ENCODE measurements at places on chromosomes 1 and 21.

GRCh38 chr1:164836614-164837018, 277.6 kb downstream of the PBX1 start:
- no peak for DNase-seq

DNA sequence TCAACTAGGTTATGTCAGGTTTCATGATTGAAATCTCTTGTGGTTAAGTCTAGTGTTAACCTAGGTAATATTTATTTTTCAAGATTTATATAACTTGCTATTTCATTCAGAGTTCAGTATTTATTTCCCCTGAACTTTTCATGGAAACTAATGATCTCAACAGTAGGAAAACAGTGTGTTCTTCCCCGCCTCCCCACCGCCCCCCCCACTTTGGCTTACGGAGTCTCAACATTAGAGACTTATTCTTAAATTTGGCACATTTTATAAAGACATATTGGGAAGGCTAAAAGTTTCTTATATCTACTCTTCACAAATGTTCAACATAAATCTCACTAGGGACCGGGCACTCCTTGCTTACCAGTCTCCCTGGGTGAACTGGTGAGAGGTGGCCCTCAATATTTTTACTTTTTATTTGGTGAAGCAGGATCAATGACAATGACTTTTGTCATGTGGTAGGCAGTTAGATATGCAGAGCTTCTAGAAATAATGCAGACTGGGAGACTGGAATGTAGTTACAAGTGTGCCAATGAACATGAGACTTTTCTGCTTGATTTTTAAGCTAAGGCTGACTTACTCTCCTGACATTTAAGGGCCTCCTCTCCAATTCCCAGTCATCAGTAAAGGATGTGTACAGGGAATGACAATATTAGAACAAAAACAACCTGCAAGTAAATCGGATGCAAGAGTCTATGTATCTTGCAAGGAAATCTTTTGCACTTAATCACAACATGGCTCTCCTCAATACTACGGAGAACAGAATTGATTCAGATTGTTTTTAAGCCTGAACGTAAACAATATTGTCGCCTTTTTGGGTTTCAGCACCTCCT, 1.7 kb upstream of the MAN1A2 start:
- DNase-seq = no peak

GRCh38 chr1:49111931-49112330, 335.2 kb upstream of the BEND5 start:
- no peak for DNase-seq

GRCh38 chr1:91338501-91338900, 66.1 kb downstream of the HFM1 start:
- no peak for DNase-seq

DNA sequence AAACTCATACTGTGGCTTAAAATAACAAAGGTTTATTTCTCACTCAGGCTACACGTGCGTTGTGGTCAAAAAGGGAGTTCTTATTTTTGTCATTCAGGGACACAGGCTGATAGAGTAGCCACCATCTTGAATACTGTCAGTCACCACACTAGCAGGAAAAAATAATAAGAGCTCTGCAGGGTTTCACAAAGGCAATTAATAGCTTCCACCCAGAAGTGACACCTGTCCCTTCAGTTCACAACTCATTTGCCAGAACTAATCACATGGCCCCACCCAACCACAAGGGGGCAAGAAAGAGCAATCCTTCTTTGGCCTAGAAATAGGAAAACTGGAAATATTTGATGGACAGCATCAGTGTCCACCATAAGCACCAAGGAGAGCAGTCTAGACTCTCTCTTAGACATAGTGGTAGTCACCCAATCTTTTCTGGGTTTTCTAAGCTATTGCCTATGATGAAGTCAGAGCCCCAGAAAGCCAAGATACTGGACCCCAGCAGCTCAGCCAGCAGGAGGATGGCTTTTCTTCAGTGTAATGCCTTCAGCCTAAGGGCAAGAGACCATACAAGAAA, 8.2 kb downstream of the HAPLN2 start:
- DNase-seq = no peak

GRCh38 chr1:156052862-156053767, 483 bp downstream of the UBQLN4 start:
- DNase-seq = peak; percentile 16

GRCh38 chr1:6414443-6414844, 5.3 kb downstream of the HES2 start:
- DNase-seq = no peak

DNA sequence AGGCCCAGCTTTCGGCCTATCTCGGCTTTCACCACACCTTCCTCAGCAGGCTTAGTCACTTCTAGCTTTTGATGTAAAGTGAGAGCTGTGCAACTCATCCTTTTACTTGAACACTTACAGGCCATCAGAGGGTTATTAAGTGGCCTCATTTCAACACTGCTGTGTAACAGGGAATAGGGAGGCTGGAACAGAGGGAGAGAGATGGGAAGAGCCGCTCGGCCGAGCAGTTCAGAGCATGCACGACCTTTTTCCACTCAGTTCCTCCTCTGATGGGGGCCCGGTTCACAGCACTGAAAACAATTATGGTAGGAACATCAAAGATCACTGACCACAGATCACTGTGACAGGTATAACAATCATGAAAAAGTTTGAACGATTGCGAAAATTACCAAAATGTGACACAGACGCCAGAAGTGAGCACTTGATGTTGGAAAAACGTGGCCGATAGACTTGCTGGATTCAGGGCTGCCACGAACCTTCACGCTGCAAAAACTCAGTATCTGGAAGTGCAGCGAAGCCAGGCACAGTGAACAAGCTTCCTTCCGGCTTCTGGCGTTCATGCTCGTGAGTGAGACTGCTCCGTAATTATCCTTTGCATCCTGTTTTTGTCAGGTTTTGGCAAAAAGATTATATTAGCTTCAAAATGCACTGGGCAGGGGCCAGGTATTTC, 28.6 kb downstream of the AGPAT3 start:
- DNase-seq = no peak

DNA sequence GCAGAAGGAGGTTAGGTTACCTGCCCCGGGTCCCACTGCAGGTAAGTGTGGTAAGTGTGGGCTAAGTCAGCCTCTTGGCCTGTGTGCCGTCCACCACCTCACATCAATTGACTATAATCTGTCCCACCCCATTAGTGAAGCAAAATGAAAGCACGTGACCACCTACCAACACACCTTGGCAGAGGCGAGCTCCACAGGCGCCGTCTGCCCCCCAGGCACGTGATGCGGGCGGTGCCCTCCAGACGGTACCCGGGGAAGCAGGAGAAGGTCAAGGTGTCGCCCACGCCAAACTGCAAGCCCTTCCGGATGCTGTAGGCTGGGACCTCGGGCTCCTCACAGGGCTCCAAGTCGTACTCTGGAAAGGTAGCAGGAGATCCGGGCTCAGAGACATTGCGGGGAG, 149.5 kb upstream of the HMGB4 start:
- no peak for DNase-seq

GRCh38 chr1:162629651-162630050, 2.6 kb upstream of the DDR2 start:
- no peak for DNase-seq

- DNase-seq = no peak
These were observed 178.1 kb downstream of the SLC45A1 start for GRCh38 chr1:8495928-8496401.

DNA sequence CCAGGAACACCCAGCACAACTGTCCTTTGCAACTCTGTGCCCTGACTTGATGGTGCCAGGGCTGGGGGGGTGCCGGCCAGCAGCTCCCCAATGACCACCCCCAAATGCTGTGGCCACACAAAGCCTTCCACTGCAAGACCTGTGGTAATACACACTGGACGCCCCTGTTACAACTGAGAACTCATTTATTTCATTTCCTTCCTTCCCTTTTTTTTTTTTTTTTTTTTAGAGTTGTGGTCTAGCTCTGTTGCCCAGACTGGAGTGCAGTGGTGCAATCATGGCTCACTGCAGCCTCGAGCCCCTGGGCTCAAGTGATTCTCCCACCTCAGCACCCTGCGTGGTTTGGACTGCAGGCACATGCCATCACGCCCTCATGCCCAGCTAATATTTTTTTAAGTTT, 25.2 kb downstream of the TP73 start:
- no peak for DNase-seq

- DNase-seq = no peak
These were observed 153.6 kb downstream of the OLFM3 start for GRCh38 chr1:101843160-101843559.

DNA sequence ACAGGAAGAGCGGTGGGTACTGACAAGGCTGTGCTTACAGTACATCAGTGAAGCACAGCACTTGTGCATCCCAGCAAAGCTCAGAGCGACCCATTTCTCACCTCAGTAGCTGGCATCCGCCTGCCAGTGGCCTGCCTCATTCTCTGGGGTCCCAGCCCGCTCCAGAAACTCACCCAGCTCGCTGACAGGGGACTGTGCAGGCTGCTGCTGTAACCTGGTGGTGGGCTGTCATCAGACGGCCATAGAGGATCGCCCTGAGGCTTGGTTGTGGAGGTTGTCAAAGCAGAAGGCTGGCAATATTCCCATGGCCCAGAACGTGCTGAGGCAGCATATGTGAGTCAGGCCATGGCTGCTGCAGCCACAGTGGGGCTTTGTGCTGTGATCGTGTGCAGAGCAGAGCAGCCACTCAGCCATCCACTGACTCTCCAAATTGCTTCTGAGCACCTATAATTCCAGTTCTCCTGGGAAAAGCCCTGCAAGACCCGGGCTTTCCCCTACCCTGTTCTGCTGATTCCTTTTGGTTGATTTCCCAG, 13.6 kb upstream of the GPR137B start:
- no peak for DNase-seq

DNA sequence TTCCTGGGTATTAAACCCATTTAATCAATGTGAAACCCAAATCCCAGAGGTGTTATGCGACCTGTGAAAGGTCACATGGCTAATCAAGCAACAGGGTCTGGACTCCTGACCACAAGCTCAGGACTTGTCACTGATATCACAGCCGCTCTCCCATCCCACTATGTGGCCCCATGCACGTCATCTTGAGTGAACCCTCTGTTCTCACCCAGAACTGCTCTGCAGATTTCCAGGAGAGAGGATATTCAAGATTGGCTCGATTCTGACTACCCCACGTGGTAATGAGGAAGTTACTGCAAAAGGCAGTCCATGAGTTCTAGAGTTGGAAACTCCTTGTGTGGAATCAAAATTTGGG, 173.5 kb upstream of the ETV3 start:
- no peak for DNase-seq

DNA sequence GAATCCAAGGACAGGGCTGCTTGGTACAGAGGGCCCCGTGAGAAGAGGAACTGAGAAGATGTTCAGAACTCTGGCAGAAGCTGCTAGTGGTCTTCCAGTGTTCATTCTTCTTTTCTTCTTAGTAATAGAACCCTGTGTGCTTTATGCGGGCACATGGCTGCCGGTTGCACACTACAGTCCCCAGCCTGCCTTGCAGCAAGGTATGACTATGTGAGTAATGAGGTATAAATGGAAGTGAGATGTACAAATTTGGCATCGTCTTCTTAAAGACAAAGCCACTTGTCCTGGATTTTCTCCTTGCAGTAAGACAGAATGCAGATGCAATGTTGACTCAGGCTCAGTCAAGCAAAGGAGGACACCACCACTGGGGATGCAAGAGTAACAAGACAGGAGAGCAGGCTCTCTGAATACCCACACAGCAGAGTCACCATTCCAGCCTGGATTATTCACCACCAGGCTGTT, 15.0 kb upstream of the ATP1B1 start:
- DNase-seq = no peak

DNA sequence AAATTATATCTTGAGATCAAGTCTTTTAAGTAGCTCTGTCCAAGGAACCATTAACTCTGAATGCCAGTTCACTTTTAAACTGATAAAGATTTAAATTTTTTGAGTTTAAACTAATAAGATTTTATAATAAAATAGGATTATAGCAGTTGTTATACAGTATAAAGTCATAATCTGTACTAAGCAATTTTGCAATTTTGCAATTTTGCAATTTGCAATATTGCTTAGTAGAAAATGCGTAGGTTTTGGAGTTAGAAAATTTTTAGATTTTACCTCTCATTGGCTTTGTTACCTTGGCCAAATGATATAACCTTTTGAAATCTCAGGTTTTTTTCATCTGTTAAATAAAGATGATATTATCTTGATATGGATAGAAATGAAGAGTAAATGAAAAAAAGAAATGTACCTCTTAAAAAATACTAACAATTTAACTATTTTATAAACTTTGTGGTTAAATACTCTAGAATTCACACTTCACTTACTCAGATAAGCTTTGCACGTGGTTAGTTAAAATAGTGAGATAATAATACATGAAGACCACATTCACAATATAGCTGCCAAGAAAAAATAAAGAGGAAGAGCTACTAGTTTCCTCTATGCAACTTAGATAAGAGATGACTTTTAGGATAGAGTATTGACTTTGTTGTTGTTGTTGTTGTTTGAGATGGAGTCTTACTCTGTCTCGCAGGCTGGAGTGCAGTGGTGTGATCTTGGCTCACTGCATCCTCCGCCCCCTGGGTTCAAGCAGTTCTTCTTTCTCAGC, 13.9 kb downstream of the CCDC18 start:
- DNase-seq = no peak

DNA sequence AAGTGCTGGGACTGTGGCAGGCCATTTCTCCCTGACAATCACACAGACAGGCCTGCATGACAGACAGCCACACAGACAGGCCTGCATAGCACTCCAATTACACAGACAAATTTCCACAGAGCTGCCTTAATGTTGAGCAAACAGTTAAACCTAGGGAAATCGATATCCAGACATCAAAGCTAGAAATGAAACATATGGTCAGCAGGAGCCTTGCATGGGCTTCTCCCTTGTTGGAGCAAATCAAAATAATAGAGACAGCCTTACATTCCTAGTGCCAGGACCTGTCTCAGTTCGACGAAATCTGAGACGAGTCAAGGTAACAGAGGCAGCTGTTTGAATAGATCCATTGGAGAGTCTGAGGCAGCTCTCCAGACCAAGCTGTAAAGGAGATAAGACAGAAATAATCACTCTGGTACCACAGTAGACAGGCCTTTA, 42.4 kb downstream of the OLFML3 start:
- DNase-seq = no peak

GRCh38 chr1:21378705-21379494, 61.0 kb upstream of the NBPF3 start:
- no peak for DNase-seq

DNA sequence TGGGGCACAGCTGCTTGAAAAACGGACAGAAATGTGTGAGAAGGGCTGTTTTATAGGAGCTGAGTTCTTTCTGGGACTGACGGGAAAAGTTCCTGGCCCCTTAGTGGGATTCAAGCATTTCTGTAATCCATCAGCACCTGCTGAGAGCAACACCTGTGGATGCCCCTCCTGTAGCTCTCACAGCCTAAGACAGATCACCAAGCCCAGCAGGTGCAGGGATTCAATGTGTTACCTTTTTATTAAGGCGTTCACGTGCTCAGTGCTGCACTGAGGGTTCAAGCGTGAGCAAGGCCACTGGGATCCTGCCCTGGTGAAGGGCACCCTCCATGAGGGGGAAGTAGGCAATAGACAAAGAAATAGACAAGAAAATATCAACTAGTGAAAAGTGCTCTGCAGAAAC, 14.9 kb downstream of the OLFML2B start:
- no peak for DNase-seq

GRCh38 chr21:16085421-16085820, 355.6 kb downstream of the USP25 start:
- DNase-seq = no peak

DNA sequence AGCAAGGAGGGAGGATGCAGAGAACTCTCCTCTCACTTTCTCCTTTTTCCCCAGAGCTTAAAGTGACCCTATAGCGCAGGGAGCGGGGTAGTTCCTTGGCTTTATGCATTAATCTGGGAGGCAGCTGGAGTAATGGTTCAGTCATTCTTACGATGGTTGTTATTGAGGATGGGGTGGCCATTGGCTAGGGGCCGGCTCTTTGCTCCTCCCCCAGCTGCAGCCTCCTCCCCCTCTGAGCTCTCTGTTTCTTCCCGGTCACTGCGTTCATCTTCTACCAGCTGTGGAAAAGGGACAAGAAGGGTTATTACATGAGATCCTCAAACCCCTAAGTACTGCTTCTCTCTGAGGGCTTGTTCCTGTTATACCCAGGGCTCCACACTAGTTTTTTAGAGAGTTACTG, 8.6 kb downstream of the CERS2 start:
- no peak for DNase-seq

Data from stimulated activated CD4-positive, alpha-beta T cell treated with anti-CD3 and anti-CD28 coated beads, Interleukin-1b, Interleukin-23, amount 100 ng/mL, for 1 hour (primary cell).